ENCODE measurements at places on chromosomes 16 and 17.

DNA sequence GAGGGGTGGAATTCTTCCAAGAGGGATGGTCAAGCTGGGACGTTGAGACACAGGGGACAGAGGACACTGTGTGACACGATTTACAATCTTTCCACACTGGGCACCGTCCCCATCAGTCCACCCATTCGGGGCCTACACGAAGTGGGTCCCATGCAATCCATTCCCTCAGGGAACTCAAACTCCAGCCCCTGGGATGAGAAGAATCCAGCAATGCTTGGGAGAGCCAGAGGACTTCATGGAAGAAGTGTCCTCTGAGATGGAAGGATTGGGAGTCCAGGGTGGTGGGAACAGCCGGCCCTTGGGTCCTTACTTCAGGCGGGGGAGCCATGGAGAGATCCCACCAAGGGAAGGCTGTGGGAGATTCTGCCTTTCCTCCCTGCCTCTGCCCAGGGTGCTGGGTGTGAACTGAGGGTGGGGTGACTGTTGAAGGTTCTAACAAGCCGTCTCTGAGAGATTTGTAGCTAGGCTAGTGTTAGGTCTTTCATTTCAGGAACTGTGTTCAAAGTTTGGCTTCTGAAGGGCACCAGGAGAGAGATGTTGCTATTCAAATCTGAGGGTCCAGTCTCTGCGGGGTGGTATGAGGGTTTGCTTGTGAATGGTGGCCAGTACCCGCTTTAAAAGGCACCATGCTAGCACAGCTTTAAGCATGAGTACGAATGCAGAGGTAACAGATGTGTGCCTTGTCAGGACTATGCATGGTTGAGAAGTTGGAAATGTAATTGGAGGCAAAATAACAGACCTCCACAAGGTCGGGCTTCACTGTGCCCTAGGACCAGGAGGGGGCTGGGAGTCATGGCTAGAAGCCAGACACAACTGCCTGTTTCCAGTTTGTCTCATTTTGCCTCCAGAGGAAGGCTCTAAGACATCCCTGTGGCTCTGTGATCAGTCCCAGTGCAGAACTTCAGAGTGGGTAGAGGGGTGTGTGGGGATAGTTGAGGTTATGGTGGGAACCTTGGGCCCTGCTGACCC is 1.9 kb downstream of the ATP1B2 start:
- DNase-seq = no peak

GRCh38 chr17:9329251-9329921 is 246.2 kb downstream of the STX8 start:
- no peak for DNase-seq

DNA sequence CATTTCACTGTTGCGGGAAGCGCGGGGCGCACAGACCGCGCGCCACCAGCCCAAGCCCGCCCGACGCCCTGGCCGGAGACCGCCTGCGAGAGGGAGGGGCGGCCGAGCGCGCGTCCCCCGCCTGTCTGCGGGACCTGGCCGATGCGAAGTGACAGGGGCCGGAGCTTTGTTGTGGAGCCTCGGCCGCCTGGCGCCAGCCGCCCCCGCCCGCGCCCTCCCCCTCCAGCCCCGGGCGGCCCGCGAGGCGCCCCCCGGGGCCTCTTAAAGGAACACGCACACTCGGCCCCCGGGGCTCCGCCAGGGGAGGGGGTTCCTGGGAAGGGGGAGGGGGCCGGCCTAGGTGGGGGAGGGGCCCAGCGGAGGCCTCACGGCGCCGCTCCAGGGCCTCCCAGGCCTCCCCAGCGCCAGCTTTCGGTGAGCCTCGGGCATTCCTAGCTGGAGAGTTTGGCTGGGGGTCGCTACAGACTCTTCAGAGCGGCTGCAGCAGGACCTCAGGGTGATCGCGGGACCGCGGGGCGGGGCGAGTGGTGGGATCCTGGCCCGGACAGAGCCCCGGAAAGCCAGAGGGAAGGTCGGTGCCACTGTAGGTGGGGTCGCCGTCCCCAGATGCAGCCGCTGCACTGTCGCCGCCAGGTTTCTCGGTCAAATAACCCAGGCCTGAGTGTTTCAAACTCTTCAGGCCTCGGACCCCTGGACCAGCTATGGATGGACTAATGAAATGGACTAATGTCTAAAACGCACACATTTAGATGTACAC is 2.4 kb upstream of the TBX2 start:
- DNase-seq = no peak

DNA sequence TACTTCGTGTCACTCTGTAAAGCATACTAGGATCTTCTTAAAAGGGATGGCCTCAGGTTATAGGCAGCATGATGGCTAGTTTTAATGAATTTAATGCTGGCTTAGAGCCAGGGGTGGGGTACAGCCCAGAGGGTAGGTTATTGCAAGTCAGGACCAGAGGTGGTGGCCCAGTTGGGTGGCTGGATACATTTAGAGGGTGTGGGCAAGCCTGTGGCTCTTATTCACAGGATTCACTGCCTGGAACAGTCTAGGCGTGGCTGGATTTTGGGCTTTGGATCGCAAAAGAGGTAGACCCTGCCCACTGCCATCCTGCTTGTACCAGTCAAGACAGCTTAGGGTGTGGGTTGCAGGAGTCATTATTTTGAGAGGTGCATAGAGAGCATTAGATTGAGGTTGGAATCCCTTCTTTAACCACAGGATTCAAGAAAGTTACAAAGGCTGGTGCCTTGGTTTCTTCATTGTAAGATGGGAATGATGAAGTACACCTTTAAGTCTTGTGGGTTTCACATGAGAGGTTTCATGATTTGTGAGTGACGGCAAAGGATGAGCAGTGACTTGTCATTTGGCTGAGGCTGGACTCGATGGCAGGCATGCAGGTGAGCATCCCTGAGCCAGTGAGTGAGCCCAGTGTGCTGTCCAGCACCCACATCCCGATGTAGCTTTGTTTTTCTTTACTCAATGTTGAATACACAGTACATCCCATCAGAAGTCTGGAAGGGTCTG is 85.2 kb downstream of the KSR1 start:
- DNase-seq = no peak

Data from GM10248 (cell line).